Trophoblast cell (in vitro differentiated cells and primary cell): ENCODE measurements at places on chromosomes 6 and 20.

- no peak for DNase-seq
These were observed 86.6 kb downstream of the HFE start for GRCh38 chr6:26173836-26174145.

DNA sequence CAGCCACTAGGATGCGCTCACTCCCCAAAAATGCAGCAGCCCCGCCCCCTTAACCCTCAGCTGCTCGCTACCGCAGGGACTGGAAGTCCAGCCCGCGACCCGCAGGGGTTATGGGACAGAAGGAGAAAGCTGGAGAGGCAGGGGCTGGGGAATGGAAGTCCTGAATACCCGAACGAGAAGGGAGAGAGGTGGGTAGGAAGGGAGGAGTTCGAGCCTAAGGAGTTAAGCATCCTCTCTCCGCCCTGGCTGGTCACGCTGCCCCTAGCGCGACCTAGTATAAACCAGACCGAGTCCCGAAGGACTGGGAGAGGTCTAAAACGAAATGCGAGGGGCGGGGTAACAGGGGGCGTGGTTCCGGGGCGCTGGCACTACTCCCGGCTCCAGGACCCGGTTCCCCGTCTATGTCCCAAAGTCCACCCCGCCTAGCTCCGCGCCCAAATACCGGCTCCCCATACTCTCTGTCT is 448 bp upstream of the DDAH2 start:
- DNase-seq = peak; percentile 77

DNA sequence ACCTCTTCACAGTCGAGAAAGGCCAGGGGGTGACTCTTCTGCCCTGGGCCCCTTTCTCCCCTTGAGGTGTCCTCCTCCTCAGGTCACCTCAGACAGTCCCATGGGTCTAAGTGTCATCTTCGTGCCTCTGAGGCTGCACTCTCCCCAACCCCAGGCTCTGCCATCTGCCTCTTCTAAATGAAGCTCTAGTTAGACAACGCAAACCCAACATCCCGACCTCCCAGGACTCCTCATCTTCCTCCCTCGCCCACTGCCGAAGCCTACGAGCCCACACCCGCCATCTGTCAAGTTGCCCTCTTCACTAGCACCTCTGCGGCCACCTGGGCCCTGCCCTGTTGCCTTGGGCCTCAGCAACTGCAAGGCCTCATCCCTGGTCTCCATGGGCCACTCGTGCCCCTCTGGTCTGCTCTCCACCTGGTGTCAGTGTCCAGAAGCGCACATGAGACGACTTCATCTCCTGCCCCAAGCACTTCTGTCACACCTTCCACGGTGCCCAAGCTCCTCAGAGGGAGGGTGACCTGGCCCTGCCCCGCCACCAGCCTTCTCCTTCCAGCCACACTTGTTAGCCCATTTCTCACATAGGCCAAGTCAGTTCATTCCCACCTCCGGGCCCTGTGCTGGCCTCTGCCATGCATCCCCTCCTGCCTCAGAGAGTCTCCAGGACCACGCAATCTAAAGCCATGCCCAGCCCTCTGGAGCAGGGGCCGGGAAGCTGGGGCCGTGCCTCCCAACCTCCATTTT is 53.8 kb downstream of the RRBP1 start:
- no peak for DNase-seq

GRCh38 chr6:52548353-52548713 is 28.5 kb downstream of the TRAM2 start:
- DNase-seq = no peak

- DNase-seq = peak; percentile 48
These were observed 12.1 kb upstream of the OCSTAMP start for GRCh38 chr20:46562373-46563169.

- DNase-seq = no peak
These were observed 81.5 kb downstream of the RREB1 start for GRCh38 chr6:7189101-7189758.

DNA sequence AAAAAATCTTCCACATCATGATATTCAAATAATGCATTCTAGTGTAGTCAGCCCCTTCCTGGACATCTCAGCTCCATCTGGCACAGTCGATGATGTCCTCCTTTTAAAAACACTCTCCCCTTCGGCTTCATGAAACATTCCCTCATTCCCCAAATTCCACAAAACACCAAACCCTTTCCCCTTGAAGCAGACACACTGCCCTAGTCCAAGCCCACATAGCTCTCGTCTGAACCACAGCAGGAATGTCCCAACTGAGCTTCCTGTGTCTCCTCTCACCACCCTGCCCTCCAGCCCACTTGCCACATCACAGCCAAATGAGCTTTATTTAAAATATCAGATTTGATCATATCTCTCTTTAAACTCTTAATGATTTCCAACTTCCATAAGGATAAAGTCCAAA is 106.4 kb upstream of the CARMIL1 start:
- DNase-seq = peak; percentile 92

DNA sequence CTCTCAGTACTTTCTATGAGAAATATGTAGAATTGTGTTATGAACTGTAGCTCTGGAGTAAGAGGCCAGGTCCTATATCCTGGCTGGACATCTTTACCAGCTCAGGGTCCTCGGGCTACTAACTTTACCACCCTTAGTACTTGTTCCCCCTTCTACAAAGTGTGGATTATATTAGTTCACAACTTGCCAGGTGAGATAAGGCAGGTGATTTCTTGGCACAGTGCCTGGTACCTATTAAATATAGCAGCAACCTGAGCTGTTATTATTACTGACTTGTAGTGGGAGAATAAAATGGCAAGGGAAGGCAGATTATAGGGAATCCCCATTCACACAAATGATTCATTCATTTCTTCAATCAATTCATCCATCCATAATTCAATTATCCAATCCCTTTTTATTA is 150.1 kb downstream of the DOK5 start:
- DNase-seq = no peak

- DNase-seq = no peak
These were observed 41.9 kb downstream of the MTHFD1L start for GRCh38 chr6:150907383-150907782.

DNA sequence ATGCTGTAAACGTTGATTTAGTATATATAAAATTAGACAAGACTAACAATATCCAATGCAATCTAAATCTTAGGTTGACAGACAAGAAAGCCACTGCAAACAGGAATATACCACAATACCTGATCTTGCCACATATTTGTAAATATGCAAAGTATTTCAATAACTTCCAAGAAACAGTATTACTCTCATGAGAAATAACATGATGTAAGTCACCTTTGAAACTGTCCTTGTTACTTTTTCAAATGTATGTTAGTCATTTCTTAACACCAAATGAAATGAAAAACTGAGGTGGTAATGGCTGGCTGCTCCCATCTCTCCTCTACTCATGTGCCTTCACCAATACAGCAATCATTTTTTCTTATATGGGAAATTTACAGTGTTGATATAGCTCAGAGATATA is 118.7 kb downstream of the ATG5 start:
- peak; percentile 37 for DNase-seq

DNA sequence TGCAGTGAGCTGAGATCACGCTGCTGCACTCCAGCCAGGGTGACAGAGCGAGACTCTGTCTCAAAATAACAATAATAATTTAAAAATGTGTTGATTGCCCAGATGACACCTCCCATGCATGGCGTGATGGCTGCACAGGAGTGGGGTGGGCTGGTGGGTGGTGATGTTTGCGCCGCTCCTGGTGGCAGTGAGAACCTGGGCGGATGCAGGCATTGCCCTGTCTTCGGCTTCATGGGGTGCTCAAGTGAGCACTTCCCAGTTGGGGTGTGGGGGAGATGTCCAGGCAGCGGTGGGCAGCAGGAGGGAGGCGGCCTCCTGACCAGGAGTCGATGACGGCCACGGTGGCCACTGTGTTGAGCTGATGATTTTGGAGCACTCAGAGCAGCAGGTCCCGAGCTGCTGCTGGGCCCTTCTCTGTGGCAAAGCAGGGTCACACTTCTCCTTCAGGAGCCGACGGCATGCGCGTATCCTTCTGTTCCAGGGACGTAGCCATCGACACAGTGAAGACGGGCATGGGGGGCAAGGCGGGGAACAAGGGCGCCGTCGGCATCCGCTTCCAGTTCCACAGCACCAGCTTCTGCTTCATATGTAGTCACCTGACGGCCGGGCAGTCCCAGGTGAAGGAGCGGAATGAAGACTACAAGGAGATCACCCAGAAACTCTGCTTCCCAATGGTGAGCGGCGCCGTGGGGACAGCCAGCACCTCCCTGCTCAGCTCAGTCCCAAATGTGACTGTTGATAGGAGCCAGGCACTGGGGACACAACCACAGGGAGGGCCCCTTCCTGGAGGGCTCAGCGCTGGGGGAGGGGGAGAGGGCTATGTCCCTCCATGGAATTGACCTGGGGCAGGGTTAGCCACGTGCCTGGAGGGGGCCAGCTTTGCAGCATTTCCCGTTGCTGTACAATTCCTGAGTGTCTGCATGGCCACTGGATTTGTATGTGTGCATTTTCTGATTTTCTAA is 89.7 kb downstream of the SYNJ2 start:
- DNase-seq = no peak

DNA sequence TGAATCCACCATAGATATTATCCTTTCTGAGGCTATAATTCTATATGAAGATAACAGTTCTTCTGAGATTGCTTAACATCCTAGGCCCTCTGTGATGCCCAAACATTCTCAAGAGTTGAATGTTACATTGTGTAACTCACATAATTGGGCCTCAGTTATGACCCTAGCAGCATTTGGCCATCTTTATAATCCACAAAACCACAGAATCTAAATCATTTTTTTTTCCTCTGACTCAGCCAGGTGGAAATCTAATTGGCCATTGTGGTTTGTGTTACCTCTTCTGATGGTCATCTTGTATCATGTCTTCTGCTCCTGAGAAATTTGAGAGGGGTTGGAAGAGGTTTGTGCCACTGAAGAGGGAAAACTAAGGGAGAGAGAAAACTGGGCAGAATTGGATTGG is 99.5 kb downstream of the LINC00237 start:
- DNase-seq = no peak

DNA sequence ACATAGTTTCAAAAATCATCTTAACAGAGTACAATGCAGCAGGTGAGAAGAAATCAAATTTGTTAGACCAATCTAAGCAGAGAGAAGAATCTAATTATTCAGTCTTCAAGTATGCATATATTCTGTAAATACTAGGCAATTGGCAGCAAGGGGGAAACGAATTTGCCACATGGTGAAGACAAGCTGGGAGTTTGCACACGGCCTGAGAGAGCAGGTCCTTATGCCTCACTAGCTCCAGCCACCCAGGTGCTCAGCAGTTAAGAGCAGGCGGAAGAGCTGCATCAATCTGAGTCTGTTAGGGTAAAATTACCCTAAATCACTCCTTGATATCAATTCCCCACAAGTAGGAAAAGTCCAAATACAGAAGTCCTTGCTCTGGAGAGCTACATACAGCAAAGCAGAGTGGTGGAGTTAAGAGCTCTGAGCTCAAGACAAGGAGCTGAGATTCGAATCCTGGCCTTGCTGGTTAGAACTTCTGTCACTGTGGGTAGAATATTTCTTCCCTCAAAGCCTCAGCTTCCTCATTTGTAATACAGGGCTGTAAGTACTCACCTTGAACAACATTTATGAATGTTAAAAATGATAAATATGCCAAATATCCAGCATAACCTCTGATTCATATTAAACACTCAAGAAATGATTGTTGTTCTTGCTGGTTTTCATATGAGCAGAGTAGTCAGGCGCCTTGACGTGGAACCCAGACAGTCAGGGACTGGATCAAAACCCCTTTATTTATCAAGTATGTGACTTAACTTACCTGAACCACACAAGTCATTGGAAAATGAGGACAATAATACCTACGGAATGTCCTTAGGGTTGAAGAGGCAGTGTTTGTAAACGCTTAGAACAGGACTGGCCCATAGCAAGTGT is 444.2 kb downstream of the CDH26 start:
- peak; percentile 30 for DNase-seq

- no peak for DNase-seq
These were observed 9.8 kb downstream of the PGM3 start for GRCh38 chr6:83183082-83183828.

- DNase-seq = no peak
These were observed 159.0 kb upstream of the RIPOR2 start for GRCh38 chr6:25094726-25095125.

DNA sequence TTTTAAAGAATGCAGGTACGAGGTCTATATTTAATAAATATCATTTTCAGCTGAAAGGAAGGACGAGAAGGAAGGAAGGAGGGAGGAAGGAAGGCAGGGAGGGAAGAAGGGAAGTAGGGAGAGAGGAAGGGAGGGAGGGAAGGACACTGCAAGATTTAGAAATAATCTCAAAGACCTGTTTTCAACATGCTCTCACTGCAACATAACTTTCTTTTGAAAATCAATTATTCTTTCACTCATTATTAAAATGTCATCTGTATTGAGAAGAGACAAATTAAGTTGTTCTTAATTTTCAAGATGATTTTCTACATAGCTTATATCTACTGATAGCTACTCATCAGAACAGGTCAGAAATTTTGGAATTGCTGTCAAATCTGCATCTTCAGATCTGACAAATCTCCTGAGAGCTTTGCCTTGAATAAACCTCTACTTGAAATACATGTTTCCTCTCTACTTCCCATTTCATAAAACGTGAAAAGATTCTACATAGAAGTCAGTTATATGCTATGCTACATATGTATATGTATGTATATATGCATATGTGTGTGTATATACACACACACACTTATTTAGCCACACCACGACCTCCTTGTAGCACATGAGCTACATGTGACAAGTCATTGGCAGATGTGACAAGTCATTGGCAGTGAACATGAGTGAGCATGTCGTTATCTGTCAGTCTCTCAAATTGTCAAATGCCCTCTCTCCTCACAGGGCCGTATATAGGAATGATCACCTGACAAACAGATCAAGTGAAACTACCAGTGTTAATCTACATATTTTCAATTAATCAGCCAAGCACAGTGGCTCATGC is 241.6 kb downstream of the LY86 start:
- DNase-seq = no peak

DNA sequence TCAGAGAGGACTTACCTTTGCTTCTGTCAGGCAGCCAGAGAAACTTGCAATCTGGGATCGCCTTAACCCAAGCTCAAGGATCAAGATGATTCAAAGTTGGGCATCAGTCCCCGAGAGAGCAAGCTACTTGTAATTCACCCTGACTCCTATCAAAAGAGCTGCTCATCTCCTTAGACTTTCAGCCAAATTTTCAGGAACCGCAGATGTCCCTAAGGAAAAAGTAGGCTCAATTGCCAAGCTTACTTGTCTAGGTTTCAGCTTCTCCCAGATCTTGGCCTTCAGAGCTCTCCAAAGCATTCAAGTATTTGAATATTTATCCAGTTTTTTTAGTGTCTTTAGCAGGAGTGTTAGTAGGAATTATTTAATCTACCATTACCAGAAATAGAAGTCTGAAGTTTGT is 434.1 kb upstream of the MMS22L start:
- no peak for DNase-seq
